ENCODE measurements at places on chromosomes 4 and X.

- DNase-seq: no peak
Measured at GRCh38 chrX:116272861-116273260, 102.3 kb downstream of the AGTR2 start.

DNA sequence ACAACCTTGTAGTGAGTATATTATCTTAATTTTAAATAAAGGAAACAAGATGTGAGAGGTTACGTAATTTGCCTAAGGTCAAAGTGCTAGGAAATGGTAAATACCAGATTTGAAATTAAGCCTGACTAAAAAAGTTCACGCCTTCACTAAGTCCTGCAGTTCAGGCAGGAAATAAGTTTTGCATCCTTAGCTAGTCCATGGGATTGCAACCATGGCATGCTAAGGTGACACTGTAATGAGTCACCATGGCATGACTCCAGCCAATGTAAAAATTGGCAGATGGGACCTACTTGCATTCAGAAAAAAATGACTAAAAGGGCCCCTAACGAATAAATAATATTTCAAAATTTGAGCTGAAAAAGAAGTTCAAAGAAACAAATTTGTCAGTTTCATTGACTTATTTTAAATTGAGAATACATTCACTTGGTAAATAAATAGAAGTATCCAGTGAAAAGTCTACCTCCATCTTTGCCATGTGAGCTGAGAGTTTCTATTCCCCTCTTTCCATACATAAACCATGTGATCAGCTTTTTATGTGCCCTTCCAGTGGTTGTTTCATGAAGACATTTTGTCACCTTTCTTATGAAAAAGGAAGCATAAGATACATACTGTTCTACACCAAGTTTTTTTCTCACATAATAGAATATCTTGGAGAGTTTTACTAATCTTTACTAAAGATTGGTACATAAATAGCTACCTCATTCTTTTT lies 72.4 kb downstream of the ANKRD50 start:
- peak; percentile 18 for DNase-seq

DNA sequence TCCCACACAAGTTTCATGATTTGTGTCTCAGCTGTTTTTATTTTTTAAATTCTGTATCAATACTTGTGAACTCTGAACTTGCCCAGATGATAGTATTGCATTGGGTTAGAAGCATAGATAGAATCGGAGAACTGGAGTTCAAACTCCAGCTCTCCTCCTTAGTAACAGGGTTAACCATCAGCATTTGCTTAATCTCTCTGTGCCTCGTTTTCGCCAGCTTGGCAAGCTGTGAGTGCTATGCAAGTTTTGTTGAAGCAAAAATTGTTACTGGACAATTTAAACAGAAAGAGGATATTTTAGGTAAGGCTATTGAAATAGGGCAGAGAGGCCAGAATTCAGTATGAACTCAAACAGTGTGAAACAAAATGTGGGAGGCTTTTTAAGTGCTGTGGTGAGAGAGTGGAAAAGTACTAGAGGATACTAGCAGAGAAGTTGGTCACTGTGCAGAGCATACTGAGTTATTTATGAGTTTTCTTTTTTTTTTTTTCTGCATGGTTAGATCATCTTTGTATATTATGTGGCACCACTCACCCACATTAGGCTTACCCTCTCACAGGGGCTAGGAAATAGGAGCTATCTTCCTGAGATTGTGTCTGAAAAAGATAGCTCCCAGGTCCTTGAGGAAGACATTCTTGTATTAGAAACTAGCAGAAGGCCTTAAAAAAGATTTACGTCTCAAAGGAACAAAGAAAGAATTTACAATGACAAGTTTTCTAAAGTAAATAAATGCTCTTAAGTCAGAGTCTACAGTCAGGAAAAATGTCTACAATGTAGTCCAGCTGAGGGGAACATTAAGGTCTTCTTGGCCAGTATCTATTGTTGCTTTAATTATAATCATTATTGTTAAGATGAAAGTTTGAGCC lies 1126.6 kb downstream of the FAT4 start:
- no peak for DNase-seq

GRCh38 chr4:147846318-147847155 lies 114.6 kb downstream of the ARHGAP10 start:
- peak; percentile 23 for DNase-seq

DNA sequence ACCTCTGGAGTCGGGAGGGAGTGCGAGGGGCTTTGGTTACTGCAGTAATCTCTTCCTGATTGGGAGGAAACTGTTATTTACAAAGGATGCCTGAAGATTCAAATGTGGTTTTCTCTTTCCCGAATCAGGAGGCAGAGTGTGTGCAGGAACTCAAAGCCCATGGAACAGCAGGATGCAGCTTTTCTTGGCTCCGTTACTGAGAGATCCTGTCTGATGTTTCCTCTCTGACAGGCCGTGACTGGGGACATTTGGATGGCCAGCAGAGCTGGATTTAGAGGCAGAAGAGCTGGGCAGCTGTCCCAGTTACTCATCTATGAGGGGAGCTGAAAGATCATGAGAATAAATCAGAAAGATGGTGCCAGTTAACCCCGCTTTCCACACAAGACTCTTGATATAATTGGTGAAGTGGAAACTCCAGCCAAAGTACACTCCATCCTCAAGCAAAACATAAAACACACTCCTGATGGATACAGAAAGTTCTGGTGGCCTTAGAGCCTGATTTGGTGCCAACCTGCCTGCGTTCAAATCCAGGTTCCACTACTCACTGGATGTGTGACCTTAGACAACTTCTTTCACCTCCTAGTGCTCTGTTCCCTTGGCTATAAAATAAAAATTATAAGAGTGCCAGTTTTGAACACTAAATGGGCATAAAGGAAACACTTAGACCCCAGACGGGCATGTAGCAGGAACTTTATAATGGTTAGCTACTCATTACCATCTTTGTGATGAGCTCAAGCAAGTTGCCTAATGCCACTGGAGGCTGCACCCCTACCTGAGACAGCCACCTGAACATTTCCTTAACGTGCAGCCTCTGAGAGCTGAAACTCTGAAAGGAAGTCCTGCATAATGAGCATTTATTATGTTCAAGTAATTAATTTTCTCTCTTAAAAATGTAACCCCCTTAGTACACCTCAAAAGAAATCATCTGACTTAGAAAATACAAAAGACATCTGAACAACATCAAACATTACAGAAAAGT lies 349.0 kb upstream of the GATB start:
- no peak for DNase-seq

DNA sequence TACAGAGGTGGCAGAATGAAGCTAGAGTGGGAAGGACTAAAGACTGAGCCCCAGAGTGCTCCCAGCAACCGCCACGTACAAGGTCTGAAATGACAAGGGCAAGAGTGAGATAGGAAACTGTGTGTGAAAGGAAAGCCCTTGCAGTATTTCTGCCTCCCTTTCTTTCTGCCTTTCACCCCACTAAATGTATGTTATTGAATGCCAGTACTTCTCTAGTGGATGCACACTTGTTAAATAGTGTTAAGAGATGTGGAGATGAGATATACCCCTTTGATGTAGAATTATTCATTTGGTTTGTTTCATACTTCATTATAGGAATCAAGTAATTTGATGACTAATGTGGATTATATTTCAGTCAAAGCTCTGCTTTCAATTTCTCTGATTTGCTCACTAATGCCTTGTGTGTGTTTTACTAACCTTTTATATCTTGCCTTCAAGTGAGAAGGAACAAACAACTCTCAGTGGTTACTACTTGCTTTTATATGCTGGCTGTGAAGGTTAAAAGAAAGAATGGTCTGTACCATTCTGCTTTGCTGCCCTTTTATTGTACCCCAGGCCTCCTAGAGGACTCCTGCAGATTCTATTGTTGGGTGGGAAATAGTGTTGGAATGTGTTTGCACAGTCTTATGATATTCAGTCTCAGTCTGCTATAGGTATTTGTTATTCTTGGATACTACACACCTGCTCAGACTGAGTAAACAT lies 8.0 kb upstream of the ANXA3 start:
- no peak for DNase-seq

DNA sequence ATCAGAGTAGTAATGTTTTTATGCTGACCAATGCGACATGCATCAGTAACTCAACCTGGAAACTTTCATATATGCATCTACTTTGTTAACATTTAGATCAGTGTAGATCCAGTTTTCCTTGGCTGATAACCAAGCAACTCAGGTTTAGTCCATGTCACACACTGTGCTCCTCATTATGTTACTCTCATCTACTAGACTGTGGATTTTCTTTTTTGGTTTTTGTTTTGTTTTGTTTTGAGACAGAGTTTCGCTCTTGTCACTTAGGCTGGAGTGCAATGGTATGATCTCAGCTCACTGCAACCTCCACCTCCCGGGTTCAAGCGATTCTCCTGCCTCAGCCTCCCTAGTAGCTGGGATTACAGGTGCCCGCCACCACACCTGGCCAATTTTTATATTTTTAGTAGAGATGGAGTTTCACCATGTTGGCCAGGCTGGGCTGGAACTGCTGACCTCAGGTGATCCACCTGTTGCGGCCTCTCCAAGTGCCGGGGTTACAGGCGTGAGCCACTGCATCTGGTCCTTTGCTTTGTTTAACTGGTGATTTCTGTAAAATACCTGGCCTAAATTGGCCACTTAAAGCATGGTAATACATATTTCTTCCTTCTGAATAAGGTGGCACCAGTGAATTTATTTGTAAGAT lies 48.6 kb downstream of the SMARCAD1 start:
- no peak for DNase-seq

DNA sequence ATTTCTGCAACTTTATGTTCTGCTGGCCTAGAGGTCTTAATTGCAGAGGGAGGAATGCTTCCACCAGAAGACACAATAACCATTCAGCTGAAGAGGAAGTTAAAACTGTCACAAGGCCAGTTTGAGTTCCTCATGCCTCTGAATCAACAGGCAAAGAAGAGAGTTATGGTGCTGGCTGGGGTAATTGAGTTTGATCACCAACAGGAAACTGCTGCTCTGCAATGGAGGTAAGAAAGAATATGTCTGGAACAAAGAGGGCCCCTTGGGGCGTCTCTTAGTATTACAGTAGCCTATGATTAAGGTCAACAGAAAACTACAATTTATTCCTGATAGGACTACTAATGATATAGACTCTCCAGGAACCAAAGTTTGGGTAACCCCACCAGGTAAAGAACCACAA lies 744.0 kb downstream of the FSTL5 start:
- DNase-seq: no peak

GRCh38 chr4:48902266-48902665 lies 4.3 kb downstream of the OCIAD2 start:
- DNase-seq: no peak

GRCh38 chr4:8472158-8472688 lies 31.6 kb downstream of the TRMT44 start:
- DNase-seq: no peak

GRCh38 chr4:77827343-77827742 lies 8.2 kb upstream of the CNOT6L start:
- DNase-seq: peak; percentile 44

- DNase-seq: no peak
Measured at GRCh38 chr4:128635955-128636560, 173.4 kb upstream of the JADE1 start.

DNA sequence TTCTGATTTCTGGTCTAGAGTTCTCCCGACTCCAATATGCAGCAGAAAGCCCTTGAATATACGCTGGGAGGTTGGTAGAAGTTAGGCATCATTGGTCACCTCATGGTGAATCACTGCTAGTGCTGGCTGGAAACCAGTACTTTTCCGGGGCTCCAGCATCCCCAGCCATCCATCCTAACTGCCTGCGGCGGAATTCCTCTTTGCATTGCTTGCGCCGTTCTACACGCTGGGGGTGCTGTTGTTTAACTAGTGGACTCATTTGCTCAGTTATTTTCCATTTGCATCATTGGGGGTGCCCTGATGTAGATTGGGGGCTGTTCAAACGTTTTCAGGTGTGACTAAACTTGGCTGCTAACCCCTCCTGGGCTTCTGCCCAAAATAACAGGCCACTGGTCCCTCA lies 23.3 kb upstream of the GPR50 start:
- no peak for DNase-seq

DNA sequence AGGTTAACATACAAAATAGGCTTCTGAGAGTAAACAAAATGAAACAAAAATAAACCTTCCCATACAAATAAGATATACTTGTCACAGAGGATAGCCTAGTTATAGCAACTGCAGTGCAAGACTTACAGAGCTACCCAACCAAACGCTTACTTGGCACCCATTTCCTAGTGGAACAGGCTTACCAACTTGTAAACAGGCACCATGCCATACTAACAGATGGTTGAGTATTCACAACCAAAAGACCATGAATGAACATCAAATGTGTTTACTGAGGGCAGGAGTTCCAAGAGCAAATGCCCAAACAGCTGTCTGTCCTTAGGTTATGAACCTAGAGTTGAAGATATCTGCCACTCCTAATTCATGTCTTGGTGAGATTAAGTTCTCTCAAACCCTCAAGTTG lies 2629.2 kb downstream of the PCDH7 start:
- no peak for DNase-seq

DNA sequence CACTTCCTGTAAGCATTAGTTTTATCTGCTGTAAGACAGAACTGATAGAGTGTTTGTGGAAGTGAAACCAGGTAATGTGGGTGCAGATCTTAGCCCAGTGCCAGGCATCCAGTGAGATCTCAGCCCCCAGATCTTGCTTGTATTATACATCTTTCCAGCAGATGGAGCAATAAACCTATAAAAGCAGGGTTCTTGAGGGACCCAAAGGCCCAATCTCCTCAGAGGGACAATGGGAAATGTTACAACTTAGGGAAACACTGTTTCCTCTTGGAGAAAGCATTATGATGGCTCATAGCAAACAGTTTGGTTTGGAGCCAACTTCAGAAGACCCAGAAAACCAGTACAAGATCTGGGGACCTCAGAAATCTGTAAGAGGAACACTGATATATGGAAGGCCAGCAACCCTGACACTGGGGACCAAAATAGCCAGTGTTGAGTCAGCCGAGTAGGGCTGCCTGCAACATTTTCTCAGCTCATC lies 206.3 kb downstream of the SLC7A11 start:
- DNase-seq: no peak

GRCh38 chr4:76055016-76055415 lies 19.1 kb upstream of the CXCL11 start:
- no peak for DNase-seq

DNA sequence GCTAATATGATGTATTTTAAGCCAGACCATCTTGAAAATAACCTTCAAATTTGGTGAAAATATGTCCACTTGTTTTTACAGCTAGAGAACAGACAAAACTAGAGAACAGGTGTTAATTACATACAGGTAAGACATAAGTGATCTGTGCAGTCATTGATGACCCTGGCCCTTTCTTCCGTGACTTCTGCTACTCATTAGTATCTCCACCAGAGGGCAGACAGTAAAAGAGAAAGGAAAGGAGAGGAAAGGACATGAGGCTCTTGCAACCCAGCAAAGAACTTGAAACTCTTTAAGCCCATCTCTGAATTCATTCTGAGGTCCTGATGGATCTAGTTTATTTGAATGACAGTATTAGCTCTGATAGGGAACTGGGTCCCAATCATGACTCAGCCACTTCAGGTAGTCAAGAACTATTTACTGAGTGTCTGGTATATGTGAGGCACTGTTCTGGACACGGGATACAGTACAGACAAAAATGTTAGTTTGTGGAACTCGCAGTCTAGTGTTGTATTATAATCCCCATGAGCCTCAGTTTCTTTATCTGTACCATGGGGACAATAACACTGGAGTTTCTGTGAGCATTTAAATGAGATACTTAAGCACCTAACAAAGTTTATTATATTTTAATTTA lies 121.0 kb upstream of the TEX13D start:
- peak; percentile 54 for DNase-seq

GRCh38 chr4:8905773-8906667 lies 34.4 kb upstream of the HMX1 start:
- no peak for DNase-seq

- DNase-seq: no peak
Measured at GRCh38 chr4:109850601-109851000, 2.7 kb downstream of the LRIT3 start.

GRCh38 chrX:129786210-129786651 lies 6.5 kb downstream of the SASH3 start:
- no peak for DNase-seq

GRCh38 chr4:105651884-105652283 lies 56.6 kb downstream of the INTS12 start:
- no peak for DNase-seq
